ENCODE measurements at places on chromosomes 5 and 9.

- no peak for DNase-seq
Observed at GRCh38 chr9:115997923-115998322, 155.7 kb upstream of the PAPPA start.

DNA sequence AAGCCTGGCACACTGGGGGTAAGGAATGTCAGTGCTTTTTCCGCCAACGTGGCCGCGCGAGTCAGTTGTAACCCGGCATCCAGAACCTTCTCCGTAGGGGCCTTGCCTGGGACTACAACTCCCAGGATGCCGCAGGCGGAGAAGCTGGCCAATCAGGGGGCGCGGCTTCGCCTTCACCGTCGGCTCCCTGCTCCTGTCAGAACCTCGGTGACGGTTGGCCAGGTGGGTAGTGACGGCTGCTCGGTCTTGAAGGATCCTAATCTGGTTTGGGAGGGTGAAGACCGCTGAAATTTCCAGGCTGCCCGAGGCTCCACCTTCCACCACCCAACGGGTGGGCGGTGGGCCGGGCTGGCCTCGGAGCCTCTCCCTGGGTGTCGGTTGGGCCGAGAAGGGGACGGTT, at the start of gene C5orf58:
C5orf58 (plus strand) TSS at position 200 of the 400 bp plus-strand sequence. CDS start 1,992 bp downstream, outside the sequence.
- DNase-seq: peak; percentile 16

DNA sequence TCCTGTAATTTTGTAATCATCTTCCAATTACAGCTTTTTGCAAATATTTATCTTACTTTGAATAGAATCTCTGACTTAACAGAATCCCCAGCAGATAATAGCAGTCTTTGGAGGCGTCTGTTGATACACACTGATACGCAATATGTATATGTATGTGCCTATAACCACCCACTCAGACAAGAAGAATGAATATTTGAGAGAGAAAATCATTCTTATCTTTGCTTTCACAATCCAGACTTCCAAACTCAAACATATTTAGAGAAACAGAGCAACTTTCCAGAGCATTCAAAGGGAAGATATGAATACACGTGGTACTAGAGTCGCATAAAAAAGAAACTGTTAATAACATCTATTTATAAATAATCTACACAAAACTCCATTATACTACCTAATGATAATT, 6.1 kb downstream of the RORB start:
- DNase-seq: peak; percentile 43

DNA sequence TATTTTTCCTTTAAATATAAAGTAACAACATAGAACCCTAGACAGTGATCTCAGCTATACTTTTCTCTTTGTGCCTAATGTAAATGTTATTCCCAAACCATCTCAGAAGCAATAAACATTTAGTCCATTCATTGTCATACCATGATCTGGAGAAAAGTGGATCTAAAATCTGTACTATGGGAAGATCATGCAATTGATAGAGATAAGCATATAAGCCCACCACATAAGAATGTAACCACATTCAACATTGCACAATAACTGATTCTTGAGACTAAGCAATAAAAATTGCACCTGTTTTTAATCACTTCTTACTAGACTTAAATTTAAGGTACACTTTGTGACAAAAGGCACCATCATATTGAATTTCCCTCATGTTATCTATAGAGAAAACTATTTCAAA, 1403.0 kb upstream of the C9orf72 start:
- no peak for DNase-seq

DNA sequence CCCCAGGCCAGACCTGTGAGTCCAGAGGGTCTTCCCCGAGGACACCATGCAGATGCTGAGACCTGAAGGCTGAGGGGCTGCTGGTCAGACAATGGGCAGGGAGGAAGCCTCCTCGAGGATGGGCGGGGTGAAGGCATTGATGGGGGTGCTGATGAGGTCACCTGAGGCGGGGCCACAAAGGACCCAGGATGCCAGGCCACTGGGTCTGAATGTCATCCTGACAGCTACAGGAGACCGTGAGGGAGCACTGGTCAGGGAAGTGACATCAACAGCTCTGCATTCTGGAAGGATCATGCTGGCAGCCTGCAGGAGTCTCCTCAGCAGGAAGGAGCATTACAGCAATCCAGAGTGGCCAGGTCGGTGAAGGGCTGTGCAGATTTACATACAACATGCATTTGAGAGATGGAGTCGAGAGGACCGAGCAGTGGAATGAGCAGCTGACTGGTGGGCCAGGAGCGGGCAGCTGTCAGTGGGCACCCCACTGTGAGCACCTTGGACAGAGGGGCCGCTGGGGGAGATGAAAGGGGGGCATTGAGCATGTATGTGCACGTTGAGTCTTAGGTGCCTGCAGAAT, 77.7 kb upstream of the ADAMTS2 start:
- DNase-seq: no peak

GRCh38 chr9:128705051-128705965, 3.0 kb downstream of the PKN3 start:
- no peak for DNase-seq

DNA sequence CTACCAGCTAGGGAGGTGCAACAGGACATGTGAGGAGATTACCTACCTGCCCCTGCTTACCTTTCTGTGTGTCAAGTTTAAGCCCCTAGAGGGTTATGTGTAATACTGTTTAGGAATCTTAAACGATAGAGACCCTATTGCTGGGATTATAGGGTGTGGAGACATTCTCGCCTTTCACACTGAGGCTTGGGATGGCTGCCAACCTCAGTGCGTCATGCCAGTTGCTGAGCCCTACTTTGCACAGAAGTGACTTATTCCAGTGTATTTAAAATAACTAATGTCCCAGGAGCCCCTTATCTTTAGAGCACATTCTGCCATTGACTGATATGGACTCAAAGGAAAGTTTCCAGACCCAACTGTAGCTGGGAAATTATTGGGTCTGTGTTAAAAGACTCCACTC, 76.6 kb upstream of the XPA start:
- DNase-seq: no peak

DNA sequence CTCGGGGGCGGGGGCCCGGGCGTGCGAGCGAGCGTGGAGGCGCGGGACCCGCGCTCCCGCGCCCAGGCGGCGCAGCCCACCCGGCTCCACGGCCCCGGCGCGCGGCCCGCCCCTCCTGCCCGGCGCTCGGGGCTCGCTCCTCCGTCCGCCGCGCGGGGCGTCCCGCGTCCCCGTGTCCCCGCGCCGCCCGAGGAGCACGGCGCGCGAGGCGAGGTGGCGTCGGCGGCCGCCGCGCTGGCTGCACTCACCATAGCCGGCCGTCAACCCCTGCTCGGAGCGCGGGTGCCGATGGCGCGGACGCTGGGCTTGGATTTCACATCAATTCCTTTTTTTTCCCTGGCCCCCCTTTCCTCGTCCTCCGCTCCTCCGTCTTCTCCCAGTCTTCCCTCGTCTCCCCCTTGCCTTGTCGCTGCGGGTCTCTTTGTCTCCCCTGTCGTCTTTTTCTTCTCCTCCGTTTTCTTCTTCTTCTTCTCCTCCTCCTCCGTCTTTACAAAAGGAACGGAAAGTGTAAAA, 494 bp downstream of the PTCH1 start:
- DNase-seq: peak; percentile 15
